Activated T-helper 1 cell treated with Interleukin-2 at 50 U/mL for 16 hours (primary cell): ENCODE measurements at places on chromosomes 3 and 15.

DNA sequence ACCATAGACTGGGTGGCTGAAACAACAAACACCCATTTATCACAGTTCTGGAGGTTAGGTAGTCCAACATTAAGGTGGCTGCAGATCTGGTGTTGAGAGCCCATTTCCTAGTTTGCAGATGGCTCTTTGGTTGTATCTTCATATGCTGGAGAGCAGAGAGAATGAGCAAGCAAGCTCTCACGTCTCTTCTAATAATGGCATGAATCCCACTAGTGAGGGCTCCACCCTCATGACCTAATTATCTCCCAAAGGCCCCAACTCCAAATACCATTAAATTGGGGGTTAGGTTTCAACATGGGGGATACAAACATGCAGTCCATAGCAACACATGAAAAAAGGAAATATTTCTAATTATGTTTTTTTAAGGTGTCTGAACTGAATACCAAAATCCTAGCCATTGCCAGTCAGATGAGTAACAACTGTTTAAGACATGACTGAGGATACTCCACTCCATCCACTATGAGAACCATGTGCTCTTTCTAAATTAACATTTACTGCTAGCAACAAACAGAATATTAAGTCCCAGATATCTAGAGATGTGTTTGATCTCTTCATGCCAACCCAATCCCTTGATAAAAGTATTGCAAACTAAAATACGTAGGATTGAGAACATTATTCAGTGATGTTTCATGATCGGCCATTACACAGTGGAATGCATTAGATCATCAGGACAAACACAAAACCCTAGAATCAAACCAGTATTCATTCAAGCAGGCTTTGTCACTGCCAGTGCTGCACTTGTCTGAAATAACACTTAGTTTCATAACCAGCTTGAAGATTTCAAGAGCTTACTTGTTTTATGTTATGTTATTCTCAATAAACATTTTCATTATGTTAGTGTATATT lies 340.3 kb downstream of the SLC9A9 start:
- no peak for DNase-seq

- DNase-seq: no peak
These were observed 144.7 kb upstream of the ABHD17C start for GRCh38 chr15:80550219-80550907.

DNA sequence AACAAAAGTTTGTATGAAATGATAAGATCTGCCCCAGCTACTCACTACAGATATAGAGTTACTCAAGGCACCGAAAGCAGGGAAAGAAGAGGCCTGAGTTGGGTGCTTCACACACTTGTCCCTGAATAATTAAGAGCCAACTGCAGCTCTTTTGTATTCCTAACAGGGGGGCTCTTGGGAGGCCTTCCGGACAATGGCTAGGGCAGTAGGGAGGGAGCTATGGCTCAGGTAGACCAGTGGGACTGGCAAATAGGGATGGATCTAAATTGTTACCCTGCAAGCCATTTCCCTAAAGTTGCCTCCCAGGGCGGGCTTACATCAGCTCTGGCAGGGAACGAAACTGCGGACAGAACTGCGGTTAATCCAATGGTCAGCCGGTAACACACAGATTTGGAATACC lies 6.2 kb downstream of the SEMA5B start:
- DNase-seq: no peak

GRCh38 chr3:45225465-45226205 lies 452 bp downstream of the TMEM158 start:
- DNase-seq: peak; percentile 17

DNA sequence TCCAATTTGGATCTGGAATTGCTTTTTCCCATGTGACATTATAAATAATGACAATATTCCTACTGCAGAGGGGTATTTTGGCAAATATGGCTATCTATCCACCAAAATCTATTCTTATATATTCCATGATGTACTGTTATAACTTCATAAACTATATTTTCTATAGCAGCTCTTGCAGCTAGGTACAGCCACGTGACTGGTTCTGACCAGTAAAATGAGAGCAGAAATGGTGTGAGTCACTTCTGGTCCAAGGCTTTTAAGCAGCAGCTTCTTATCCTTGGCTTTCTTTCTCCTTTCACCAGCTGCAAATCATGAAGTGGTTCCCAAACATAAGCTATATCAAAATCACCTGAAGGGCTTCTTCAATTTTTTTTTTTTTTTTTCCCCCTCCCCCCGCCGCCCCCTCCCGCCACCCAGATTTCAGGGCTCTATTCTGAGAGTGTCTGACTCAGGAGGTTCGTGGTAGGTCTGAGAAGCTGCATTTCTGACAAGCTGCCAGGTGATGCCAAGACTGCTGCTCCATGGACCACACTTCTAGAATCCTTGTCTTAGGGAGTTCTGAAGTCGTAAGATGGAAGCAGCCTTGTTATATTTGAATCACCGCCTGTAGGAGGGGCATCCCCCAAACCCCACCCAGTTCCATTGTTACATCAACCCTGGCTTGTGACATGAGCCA lies 357.5 kb downstream of the CHST2 start:
- no peak for DNase-seq

- DNase-seq: no peak
These were observed 2.1 kb upstream of the DOCK3 start for GRCh38 chr3:50672656-50673055.

DNA sequence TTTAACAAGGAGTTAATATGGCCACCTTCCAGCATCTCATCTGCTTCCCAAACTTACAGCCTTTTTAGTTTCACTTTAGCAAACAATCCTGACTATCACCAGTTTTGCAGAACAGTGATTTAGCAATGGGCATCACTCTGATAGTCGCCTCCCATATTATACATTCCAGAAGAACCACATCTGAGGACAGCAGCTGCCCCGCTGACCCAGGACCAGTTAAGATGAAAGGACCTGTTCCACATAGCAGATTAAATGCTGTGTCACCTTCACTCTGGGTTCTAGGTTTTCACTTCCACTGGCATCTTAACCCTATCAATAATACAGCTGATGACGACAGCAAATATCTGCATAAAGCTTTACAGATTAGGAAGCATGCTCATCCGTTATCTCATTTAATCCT lies 99.8 kb downstream of the TRIM69 start:
- DNase-seq: no peak

DNA sequence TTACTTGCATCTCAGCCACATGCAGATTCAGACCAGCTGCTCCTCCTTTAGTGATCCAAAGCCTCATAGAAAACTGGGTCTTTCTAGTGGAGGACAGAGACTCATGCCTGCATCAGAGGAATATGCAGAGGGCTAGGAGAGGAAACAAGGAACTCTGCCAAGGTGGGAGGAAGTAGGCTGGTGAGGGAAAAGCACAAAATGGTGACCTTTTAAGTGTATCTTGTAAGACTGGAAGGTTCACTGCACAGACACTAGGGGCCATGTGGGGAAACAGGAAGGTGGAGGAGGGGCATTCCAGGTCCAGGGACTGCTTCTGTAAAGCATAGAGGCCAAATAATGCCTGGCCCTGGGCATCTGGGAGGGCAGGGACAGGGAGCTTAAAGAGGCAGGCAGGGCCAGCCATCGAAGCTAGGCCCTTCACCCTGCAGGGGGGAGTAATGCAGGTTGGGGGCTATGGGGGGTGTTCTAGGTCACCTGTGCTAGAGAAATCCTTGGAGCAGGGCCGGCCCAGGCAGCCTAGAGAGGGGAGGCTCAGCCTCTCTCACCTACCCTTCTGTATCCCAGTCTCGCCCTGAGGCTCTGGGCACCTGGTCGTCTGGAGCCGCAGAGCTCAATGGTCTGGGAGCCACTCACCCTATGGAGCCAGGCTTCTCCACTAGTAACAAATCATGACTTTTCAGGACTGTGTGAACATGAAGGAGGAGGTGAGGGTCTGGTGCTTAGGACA lies 117.7 kb downstream of the DNAJB8 start:
- no peak for DNase-seq

DNA sequence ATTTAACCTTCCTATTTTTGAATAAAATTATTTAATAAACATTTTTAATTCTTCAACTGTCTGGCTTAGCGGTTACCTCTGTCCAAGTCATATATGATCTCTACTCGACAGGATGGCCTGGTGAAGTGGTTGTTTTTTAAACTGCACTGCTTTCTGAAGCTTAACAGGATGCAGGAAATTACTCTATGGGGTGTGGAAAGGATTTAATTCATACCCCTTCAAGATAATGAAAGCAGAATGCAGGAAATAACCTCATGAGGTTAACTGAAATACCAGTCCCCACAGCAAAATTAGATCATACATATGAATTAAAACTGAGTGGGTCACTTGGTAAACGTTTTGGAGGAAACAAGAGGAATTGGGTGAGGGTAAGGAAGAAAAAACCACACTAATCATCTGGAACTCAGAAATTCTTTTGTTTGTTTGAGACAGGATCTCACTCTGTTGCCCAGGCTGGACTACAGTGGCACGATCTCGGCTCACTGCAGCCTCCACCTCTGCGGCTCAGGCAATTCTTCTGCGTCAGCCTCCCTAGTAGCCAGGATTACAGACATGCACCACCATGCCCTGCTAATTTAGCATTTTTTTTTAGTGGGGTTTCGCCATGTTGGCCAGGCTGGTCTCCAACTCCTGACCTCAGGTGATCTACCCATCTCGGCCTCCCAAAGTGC lies 50.1 kb downstream of the LYSMD4 start:
- DNase-seq: no peak

GRCh38 chr3:103308921-103309320 lies 874.1 kb downstream of the ZPLD1 start:
- no peak for DNase-seq

DNA sequence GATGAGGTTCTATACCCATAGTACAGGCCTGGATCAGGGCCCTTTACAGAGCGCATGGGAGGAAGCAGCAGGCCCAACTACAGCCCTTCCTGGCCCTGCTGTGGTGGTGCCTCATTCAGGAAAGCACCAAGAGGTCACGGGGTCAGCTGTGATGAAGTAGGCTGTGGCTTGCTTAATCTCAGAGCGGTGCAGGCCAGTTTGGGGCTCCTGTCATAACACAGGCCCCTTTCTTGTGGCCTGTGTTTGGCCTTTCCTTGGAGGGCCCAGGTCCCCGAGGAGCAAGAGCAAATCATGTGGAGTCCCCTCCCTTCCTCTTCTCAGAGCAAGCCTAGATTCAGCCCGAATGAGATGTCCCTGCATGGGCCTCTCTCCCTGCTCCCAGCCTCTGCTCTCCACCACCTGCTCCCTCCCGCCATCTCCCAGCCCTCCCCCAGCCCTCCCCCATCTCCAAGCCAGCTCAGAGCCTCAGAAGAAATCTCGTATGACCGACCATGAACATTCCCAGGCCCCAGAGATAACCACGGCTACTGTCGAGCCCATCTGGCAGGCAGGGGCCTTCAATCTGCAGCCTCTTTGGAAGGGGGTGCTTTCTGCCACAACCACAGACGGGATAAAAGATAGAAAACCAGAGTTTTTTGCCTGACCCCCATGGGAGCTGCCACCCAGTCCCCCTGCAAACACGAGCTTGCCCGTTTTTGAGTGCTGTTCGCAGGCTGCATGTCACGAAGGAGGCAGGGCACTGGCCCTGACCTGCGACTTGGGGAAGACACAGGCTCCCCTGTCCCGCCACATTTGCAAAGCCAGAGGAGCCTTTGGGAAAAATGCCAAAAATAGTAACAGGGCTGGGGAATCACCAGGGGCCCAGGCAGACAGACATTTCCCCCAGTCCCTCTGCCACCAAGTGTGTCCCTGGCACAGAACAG lies 32.3 kb upstream of the DUSP7 start:
- DNase-seq: no peak

DNA sequence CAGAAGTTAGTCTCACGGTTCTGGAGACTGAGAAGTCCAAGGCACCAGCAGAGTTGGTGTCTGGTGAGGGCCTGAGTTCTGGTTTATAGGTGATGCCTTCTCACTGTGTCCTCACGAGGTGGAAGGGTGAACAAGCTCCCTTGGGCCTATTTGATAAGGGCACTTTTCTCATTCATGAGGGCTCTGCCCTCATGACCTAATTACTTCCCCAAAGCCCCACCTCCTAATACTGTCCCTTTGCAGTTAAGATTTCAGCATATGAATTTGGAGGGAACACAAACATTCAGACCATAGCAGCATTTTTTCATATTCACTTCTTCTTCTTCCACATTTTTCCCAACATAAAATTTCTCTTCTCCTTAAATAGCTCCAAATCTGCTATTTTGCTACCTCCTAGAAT lies 41.5 kb downstream of the TMEM41A start:
- DNase-seq: no peak

- DNase-seq: no peak
These were observed 265.5 kb upstream of the TPRG1 start for GRCh38 chr3:188906236-188906635.

GRCh38 chr3:15538345-15538744 lies 16.8 kb upstream of the COLQ start:
- DNase-seq: no peak

DNA sequence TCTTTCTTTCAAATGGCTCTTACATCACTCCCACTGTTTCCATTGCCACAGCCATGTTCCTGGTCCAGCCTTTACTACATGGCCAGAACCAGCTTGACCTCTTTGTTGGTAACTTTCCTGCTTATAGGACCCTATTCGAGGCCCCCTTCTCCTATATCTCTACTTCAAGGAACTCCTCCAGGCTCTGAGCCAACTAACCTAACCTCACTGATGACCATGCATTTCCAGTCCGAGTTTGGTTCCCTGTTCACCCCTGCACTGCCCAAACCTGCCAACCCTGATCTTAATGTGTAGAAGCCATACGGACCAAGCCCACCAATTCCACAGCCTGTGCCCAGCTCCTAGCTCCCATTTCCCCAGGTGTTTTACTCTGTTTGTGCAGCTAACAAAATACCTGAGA lies 38.4 kb upstream of the TIPARP start:
- DNase-seq: no peak

- no peak for DNase-seq
These were observed 365 bp upstream of the GTF2A2 start for GRCh38 chr15:59657635-59658125.

GRCh38 chr3:135918600-135918999 lies 46.9 kb upstream of the PPP2R3A start:
- no peak for DNase-seq

GRCh38 chr3:9915254-9916141 lies 1.4 kb upstream of the IL17RC start:
- DNase-seq: no peak

DNA sequence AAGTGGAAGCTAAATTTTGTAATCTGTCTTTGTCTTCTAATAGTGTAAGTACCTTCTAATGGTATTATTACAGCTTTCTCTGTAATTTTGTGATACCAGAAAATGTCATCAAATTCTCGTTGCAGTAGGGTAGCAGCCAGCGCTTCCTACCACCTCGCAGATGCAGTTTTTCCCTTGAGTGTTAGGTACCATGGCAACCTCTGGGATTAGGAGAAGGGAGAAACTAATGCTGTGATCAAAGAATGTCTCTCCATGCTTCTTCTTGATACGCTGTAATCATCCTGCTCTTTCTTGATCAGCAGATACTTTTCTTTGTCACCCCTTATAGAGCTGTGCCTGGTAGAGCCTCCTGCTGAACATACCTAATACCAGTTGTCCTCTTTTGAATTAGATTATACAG lies 27.7 kb downstream of the SRP14 start:
- DNase-seq: no peak

DNA sequence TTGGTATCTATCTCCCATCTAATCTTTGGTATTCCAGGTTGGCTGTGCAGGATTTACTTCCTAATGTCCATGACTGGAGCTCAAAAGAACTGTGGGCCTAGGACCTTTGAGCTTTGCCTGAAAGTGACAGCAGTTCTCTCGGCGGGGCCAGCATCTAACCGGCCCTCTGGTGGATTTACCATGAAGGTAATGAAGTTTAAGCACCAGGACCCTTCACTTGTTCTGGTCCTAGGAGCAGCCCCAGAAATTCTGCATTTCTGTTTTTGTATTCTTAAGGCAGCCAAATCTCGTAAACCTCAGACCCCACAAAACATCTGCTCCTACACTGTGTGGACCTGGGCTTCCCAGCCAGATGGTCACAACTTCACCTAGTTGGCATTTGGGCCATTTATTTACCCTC lies 13.0 kb downstream of the CALML4 start:
- no peak for DNase-seq
